GM04504 (cell line): ENCODE measurements at places on chromosomes 5 and 9.

DNA sequence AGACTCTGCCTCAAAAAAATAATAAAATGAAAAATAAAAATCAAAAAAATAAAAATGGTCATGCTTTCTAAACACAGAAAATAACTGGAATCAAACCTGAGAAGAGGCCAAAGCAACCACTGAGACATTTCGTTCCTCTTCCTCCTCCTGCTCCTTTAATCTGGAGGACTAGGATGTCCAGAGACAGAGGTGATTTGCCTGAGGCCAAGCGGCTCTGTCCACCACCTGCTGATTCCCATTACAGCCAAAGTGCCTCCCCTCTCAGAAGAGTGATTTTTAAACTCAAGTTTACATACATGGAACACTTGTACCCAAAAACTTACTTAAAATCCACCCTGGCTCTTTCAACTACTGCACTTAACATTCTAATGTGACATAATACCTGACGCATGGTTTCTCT lies 65.6 kb downstream of the TLE1 start:
- no peak for DNase-seq

DNA sequence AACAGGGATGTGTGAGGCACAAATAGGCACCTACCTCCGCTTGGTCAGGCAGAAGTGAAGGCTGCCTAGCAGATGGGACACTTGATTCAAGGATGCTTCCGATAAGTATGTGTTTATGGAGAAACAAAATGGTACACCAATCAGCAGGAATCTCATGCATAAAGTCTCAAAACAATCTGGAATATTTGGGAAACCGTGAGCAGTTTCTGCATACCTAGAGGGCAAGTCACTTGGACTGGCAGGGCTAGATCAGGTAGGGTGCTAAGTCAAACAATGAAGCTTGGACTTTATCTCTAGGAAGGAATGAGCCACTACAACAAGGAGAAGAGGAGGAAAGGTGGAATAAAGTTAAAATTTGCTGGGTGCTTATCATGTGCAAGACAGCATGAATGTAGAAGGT lies 5.5 kb downstream of the EPB41L4A start:
- DNase-seq = no peak

GRCh38 chr5:180791611-180792213 lies 10.9 kb downstream of the MGAT1 start:
- DNase-seq = no peak

DNA sequence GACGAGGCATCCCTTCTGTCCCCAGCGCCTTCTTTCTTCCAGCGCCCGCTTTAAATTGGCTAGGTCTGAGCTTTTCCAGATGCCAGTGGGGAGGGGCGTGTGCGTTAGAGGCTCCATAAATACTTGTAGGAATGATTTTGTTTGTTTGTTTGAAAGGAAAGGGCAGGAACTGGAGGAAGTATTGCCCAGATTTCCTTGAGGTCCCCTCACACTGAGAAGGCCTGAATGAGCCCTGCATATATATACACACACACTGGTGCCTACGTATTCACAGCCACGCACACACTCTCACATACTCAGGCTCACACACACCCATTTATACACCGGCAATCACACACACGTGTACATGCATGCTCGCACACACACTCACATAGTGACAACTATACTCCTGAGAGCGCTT lies 1.0 kb upstream of the SLIT3 start:
- DNase-seq = no peak

- no peak for DNase-seq
Observed at GRCh38 chr5:52481201-52481600, 306.5 kb upstream of the ITGA1 start.
